ENCODE measurements at places on chromosomes 5 and 9. TPM values are rescaled to one million over a fixed set of nuclear protein-coding genes. Genes with fewer than 3 reads are reported as not detected.

Gene SMIM32
- total RNA-seq, result not detected

Gene ZNF622
- total RNA-seq, result 38.1 TPM

Gene WDR31
- 0.85 TPM for total RNA-seq

Gene KIF4B
- total RNA-seq, result not detected

Gene SHISAL2B
- total RNA-seq, result not detected

Gene TRIM7
- total RNA-seq, result 2.0 TPM

Gene NR4A3
- total RNA-seq, result 3.0 TPM

Gene NUTM2F
- total RNA-seq, result not detected

Gene SPATA9
- total RNA-seq, result not detected

GRCh38 chr5:171158581-171158980 is 150.5 kb upstream of the TLX3 start:
- H3K36me3 ChIP-seq, result no peaks in the 10 kb centered on the region
- DNase-seq, result no peak
- H3K4me1 ChIP-seq, result no peaks in the 10 kb centered on the region
- no peaks in the 10 kb centered on the region for H3K27me3 ChIP-seq

- H3K27ac ChIP-seq, result no peak overlapping the region
- H3K27me3 ChIP-seq, result no peaks in the 10 kb centered on the region
- DNase-seq, result no peak
- no peak overlapping the region for H3K4me3 ChIP-seq
- H3K4me1 ChIP-seq, result no peaks in the 10 kb centered on the region
Measured at GRCh38 chr5:107072440-107072839, 598.3 kb downstream of the EFNA5 start.

DNA sequence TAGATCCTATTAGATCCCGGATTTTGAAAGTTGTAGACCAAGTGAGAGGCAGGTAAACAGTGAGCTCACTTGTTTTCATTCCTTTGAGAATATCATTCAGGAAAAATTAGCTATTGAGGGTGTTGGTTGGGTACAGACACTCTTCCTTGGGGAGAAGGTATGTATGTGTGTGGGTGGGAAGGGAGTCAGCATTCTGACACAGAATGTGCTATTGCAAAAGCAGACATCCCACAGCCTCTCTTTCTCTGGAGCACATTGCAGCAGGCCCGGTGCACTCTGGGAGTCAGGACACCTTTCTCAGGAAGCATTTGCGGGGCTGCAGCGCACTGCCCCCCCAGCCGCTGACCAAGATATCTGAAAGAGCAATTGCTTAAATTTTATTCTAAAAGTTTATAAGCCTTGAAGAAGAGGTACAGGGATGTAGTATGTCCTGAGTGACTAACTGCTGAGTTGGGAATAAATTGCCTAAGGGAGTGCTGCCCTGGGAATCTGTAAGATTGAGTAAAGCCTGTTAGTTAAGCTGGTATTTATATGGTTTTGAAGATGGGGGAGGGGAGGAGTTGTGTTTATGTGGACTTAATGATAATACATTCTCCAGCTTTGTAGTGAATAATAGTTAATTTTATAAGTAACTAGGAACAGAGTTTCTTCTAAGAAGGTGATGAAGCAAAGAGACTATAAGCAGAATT is 5.2 kb downstream of the TNFAIP8 start:
- H3K36me3 ChIP-seq, result peaks cover 75% of the 10 kb centered on the region
- DNase-seq, result no peak
- peaks cover 95% of the 10 kb centered on the region for H3K4me1 ChIP-seq
- H3K27me3 ChIP-seq, result no peaks in the 10 kb centered on the region
- H3K4me3 ChIP-seq, result no peak overlapping the region

GRCh38 chr5:151954255-151954654 is 29.6 kb upstream of the GLRA1 start:
- no peak overlapping the region for H3K27ac ChIP-seq
- no peak for DNase-seq
- peaks cover 26% of the 10 kb centered on the region for H3K4me1 ChIP-seq
- no peak overlapping the region for H3K4me3 ChIP-seq
- no peaks in the 10 kb centered on the region for H3K27me3 ChIP-seq

GRCh38 chr9:72935595-72935994 is 17.3 kb downstream of the ALDH1A1 start:
- no peaks in the 10 kb centered on the region for H3K36me3 ChIP-seq
- no peak overlapping the region for H3K4me3 ChIP-seq
- no peak overlapping the region for H3K27ac ChIP-seq
- no peak for DNase-seq

DNA sequence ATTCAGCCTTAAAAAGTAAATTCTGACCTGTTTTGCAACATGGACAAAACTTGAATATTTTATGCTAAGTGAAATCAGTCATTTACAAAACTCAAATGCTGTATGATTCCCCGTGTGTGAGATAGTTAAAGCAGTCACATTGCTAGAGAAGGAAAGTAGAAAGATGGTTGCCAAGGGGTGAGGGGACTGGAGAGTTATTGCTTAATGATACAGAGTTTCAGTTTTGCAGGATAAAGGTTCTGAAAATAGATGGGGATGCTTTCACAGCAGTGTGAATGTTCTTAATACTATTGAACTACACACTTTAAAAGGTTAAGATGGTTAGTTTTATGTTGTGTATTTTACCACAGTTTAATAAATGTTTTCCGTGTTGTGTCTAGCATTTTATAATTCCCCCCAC is 51.2 kb downstream of the SGCD start:
- no peak for DNase-seq
- H3K4me3 ChIP-seq, result no peak overlapping the region
- peaks cover 13% of the 10 kb centered on the region for H3K27me3 ChIP-seq
- no peak overlapping the region for H3K27ac ChIP-seq
- no peaks in the 10 kb centered on the region for H3K36me3 ChIP-seq

GRCh38 chr5:22465177-22465576 is 388.0 kb downstream of the CDH12 start:
- no peak overlapping the region for H3K4me3 ChIP-seq
- no peaks in the 10 kb centered on the region for H3K36me3 ChIP-seq
- no peaks in the 10 kb centered on the region for H3K27me3 ChIP-seq
- H3K27ac ChIP-seq, result no peak overlapping the region

DNA sequence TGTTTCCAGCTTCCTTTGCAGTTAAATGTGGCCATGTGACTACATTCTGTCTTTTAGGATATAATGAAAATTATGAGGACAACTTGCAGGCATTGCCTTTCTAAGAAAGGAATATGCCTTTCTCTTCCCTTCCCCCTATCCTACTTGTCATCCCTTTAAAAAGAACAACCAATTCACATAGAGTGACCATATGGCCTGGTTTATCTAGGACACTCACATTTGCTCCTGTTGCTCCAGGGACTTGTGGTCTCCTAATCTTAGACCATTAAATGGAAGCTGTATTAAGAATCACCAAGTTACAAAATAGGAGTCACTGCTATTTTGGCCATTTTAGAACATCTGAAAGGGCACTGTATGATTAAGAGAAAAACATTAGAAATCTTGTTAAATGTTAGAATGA is 520.3 kb downstream of the DTWD2 start:
- no peak overlapping the region for H3K4me3 ChIP-seq
- H3K4me1 ChIP-seq, result no peaks in the 10 kb centered on the region
- H3K36me3 ChIP-seq, result no peaks in the 10 kb centered on the region
- no peak for DNase-seq
- no peaks in the 10 kb centered on the region for H3K27me3 ChIP-seq

GRCh38 chr5:175597718-175598117 is 60.2 kb upstream of the HRH2 start:
- DNase-seq, result no peak
- H3K27ac ChIP-seq, result no peak overlapping the region
- peaks cover 16% of the 10 kb centered on the region for H3K27me3 ChIP-seq
- H3K4me1 ChIP-seq, result no peaks in the 10 kb centered on the region

DNA sequence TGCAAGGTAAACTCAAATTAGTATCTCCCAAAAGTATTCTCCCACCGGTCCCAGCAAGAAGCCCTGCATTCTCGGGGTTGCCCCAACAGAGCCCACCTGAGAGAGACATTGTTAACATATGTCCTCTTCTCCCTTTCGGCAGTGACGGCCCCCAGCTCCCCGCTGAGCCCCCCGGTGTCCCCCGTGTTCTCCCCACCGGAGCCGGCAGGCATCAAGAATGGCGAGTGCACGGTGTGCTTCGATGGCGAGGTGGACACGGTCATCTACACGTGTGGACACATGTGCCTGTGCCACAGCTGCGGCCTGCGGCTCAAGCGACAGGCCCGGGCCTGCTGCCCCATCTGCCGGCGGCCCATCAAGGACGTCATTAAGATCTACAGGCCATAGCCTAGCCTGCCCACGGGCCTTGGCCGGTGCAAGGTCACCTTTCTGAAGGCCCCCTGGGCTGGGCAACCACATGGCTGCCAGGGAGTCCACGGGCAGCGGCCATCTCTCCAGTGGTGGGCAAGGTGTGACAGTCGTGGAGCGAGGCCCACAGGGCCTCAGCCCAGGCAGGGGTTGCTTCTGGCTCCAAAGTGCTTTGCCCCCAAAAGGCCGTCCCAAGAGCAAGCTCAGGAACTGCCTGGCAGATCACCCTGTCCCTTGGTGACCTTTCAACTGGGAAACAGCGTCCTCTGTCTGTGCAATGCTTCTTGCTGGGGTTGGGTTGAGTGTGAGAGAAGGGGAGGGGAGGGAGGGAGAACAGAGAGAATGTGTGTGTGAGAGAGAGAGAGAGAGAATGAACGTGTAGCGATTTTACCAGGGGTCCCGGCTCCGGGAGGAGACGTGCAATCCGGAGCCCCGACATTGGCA is 45.7 kb downstream of the NEURL1B start:
- H3K4me1 ChIP-seq, result peaks cover 41% of the 10 kb centered on the region
- DNase-seq, result no peak
- H3K36me3 ChIP-seq, result no peaks in the 10 kb centered on the region

GRCh38 chr9:121105531-121105930 is 30.8 kb downstream of the CNTRL start:
- peaks cover 66% of the 10 kb centered on the region for H3K36me3 ChIP-seq
- H3K27ac ChIP-seq, result no peak overlapping the region
- no peaks in the 10 kb centered on the region for H3K27me3 ChIP-seq
- no peak overlapping the region for H3K4me3 ChIP-seq

Measured in activated CD4-positive, alpha-beta memory T cell treated with anti-CD3 and anti-CD28 coated beads, Interleukin-2, amount 10 ng/mL, durations not matched to agents 7 days and 5 days (primary cell).